ENCODE measurements at places on chromosomes 2 and 18.

- H3K27me3 ChIP-seq: no peaks in the 10 kb centered on the region
- no peaks in the 10 kb centered on the region for H3K36me3 ChIP-seq
- H3K4me3 ChIP-seq: no peak overlapping the region
- H3K4me1 ChIP-seq: no peaks in the 10 kb centered on the region
Measured at GRCh38 chr2:140023291-140023690, 1243.1 kb upstream of the NXPH2 start.

DNA sequence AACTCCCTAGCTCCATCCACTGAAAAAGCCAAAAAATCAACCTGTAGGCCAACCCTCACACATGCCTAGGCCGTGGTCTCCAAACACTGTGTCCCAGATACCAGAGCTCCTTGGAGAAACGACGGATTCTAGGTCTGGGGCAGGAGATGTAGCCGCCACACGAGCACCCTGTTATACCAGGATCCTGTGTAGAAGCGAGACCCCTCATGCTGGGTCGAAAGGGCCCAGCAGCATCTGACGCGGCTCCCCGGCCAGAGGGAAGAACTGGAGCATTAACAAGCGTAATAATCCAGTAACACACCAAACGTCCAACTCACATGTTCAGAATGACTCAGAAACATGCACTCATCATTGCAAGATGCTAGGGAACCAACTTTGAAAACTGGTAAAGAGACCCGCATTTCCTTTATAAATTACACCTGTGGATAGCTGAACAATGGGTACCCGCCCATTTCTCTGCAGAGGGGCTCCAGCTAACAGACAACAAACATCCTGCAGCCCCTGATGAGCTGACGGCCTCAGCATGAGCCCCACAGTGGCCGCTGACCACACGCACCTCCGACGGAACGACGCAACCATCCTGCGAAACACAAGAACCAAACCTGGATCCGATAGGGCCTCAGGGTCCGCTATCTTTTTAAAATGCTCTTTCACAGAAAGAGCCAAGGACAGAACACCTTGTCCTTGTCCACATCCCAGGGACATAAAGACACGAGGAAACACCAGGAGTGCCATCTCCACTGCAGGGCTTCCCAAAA, 14.2 kb downstream of the SLC66A2 start:
- no peaks in the 10 kb centered on the region for H3K4me1 ChIP-seq
- DNase-seq: no peak
- H3K4me3 ChIP-seq: no peak overlapping the region
- H3K27me3 ChIP-seq: no peaks in the 10 kb centered on the region

DNA sequence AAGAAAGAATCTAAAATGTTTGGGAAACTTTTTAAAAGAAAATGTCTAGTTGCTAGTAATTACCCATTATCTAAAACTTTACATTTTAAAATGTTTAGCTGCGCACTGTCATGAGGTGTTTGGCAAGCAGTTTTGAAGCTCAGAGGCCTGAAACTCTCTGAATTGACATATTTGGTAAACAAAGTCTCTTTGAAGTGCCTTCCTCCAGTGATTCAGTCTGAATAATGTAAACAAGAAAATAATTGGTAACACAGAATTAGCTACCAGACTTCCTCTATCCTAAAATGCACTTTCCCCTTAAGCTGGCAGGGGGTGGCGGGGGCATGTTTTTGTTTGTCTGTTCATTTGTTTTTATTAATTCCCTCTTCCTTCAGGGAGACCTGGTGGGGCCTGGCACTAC, 61.4 kb downstream of the WDR75 start:
- H3K27me3 ChIP-seq: no peaks in the 10 kb centered on the region
- H3K36me3 ChIP-seq: no peaks in the 10 kb centered on the region
- H3K4me1 ChIP-seq: no peaks in the 10 kb centered on the region
- no peak overlapping the region for H3K27ac ChIP-seq
- no peak overlapping the region for H3K4me3 ChIP-seq

GRCh38 chr2:113216891-113217454, 43.2 kb downstream of the PSD4 start:
- H3K27me3 ChIP-seq: no peaks in the 10 kb centered on the region
- no peaks in the 10 kb centered on the region for H3K4me1 ChIP-seq

DNA sequence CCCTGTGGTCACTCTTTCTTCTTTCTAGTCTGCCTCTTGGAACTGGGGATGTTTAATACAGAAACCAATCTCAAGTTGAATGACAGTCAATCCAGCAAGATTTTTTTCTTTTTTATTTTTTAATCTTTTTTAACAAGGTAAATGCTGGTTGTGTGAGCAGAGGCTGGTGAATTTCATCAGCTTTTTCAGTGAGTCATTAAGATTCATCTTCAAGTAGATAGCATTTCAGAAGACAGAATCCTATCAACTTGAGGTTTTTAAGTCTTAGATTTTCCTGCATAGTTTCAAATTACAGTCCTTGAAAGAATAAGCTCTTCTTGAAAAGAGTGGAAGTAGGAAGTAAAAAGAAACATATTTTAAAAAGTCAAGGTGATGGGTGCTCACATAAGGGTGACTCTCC, 12.4 kb downstream of the SLC8A1 start:
- H3K27me3 ChIP-seq: no peaks in the 10 kb centered on the region
- no peaks in the 10 kb centered on the region for H3K36me3 ChIP-seq
- H3K4me1 ChIP-seq: no peaks in the 10 kb centered on the region
- no peak for DNase-seq
- no peak overlapping the region for H3K27ac ChIP-seq

Data from MM.1S (cell line).